Stimulated activated CD8-positive, alpha-beta memory T cell treated with anti-CD3 and anti-CD28 coated beads, Interleukin-15, amount 100 ng/mL, for 24 hours (primary cell): ENCODE measurements at places on chromosomes 3 and 15.
A peak's percentile ranks its signal among the peaks of the same experiment; 100 is the strongest.

DNA sequence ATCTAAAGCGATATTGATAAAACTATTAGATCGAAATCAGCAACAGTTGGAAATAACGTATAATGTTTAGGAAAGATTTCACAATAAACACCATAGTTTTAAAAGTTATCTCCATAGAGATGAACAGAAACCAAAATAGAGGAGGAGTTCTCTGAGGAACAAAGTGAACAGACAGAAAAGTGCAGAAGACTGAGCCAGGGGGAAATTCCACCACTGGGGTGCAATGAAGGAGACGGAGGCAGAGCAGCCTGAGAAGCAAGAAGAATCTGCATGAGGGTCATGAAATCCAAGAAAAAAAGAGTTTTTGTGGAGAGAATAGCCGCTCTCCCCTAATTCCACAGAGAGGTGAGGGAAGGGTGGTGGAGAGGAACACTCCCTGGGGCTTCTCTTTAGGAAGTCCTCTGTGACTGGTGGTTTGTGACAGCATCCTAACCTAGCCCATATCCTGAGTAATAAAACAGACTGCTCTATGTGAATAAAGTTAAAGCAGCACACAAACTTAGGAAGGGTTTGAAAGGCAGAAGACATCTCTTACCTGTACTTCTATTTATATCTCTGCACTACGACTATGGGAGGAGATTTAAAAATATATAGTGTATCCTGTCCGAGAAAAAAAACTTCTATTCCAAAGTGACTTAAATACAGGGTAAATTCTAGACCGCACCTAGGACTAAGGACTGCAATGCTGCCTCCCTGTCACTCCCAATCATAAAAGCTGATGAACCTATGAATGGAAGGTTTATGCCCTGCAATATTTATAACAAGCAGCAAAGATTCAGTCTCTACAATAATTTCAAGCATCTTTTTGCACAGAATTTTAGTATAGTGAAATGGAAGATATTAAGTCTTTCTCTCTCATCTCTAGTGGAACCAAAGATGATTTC lies 22.9 kb downstream of the ATP8B4 start:
- DNase-seq: no peak

- DNase-seq: no peak
Measured at GRCh38 chr3:37700466-37701248, 161.0 kb upstream of the CTDSPL start.

- no peak for DNase-seq
Measured at GRCh38 chr3:156720826-156721225, 46.4 kb downstream of the TIPARP start.

DNA sequence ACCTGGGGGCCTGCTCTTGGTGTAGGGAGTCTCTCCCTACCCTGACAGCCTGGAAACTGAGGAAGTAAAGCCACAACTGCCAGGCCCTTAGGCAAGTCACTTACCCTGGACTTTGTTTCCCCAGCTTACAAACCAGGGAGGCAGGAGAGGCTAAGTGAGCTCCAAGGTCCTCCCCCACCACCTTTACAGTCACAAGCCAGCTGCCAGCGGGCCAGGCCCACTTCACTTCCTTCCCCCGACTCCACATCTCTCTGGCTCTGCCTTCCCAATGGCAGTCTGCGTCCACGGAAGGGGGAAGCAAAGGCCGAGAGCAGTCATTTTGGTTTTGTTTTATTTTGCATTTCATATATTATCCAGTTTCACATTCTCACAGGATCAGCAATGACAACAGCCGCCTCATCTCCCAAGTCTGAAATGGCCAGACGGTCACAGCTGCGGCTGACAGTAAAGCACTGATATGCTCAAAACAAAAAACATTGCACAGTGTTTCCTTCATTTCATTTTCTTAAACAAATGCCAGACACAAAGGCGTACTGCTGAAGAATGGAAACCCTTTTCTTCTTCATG lies 35.7 kb downstream of the RBPMS2 start:
- no peak for DNase-seq

DNA sequence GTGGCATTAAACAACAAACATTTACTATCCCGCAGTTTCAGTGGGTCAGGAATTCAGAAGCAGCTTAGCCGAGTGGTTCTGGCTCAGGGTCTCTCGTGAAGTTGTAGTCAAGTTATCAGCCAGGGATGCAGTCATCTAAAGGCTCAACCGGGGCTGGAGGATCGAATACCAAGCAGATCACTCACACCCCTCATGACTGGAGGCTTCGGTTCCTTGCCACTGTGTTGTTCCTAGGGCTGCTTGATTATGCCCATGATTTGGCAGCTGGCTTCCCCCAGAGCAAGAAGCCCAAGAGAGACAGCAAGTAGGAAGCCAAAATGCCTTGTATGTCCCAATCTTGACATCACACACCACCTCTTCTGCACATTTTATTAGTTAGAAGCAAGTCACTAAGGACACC lies 33.9 kb upstream of the CDCP1 start:
- DNase-seq: no peak

DNA sequence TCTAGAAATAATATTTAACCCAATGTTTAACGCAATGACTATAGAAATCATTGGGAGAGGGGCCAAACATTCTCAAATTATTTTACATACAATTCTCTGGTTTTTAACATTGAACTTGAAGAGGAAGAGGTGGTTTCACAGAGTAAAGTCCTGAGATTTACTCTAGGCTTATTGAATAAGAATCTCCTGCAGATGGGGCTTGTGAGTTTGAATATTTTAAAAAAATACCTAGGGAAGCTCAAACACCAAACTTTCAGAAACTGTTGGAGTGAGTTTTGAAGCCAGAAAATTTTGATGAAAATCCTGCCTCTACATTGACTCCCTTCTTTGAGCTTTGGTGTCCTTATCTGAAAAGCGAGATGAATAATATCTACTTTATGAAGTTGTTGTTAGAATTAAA lies 906.6 kb downstream of the TUSC7 start:
- no peak for DNase-seq

DNA sequence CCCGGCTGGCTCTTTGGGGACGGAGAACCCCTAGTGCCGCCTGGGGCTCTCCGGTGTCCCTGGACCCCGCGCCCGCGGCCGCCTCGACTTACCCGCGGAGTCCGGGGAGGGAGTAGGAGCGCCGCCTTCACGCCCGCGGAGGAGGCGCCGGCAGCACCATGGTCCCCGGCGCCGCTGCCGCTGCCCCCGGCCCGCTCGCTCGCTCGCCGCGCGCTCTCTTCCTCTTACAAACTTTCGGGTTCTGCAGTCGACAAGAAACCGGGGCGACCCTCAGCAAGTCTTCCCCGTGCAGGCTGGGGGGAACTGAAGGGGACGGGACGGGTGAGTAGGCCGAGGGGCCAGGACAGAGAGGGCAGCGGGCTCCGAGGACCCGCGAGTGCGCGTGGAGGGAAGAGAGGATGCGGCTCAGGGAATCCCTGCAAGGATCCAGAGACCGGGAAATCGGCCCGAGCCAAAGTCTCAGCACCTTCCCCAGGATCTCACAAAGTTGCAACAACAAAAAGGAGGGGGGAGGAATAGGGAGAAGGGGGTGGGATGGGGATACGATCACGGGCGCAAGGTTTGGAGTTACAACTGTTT lies 2.0 kb downstream of the FOXP1 start:
- peak; percentile 12 for DNase-seq

- no peak for DNase-seq
Measured at GRCh38 chr15:52308446-52309153, 13.0 kb upstream of the MYO5C start.

- no peak for DNase-seq
Measured at GRCh38 chr15:81301815-81302399, 22.0 kb downstream of the STARD5 start.
